Smooth muscle cell of the pulmonary artery (primary cell): ENCODE measurements at places on chromosomes 3 and 15. TPM values are rescaled to one million over a fixed set of nuclear protein-coding genes. Genes with fewer than 3 reads are reported as not detected.

CP gene
- 16.1 and 42.1 TPM in 2 replicates for total RNA-seq

CCDC39 gene
- not detected in 2 replicates for total RNA-seq

STARD9 gene
- 7.3 and 7.8 TPM in 2 replicates for total RNA-seq

VILL gene
- 6.3 and 7.2 TPM in 2 replicates for total RNA-seq

FSIP1 gene
- 0.66 and 1.6 TPM in 2 replicates for total RNA-seq

SPATA12 gene
- total RNA-seq, result 0.10 TPM in 1 of 2 replicates, not detected in the other

TAGLN3 gene
- total RNA-seq, result 0.26 and 3.5 TPM in 2 replicates

BUB1B gene
- total RNA-seq, result 2.9 and 7.0 TPM in 2 replicates

NUP210 gene
- total RNA-seq, result 0.10 and 0.46 TPM in 2 replicates

TEX55 gene
- total RNA-seq, result not detected in 2 replicates

ESYT3 gene
- 0.07 and 0.23 TPM in 2 replicates for total RNA-seq

UACA gene
- 133 and 231 TPM in 2 replicates for total RNA-seq

RBP2 gene
- not detected in 2 replicates for total RNA-seq

SPTBN5 gene
- total RNA-seq, result 0.20 and 0.36 TPM in 2 replicates

SLC22A14 gene
- total RNA-seq, result 0.46 and 0.66 TPM in 2 replicates

EFCC1 gene
- not detected in 2 replicates for total RNA-seq

MANF gene
- 69.6 and 86.7 TPM in 2 replicates for total RNA-seq

PRRT3 gene
- total RNA-seq, result 3.9 and 4.7 TPM in 2 replicates

TMEM207 gene
- not detected in 2 replicates for total RNA-seq

CRYGS gene
- 0.89 and 1.1 TPM in 2 replicates for total RNA-seq

SCG5 gene
- 15.9 and 29.6 TPM in 2 replicates for total RNA-seq

ZNF620 gene
- 0.83 and 2.0 TPM in 2 replicates for total RNA-seq

LRRC31 gene
- total RNA-seq, result not detected in 2 replicates

TMEM212 gene
- not detected in 2 replicates for total RNA-seq

UBE2Q2 gene
- total RNA-seq, result 58.6 and 61.5 TPM in 2 replicates

FRMD5 gene
- 10.0 and 30.2 TPM in 2 replicates for total RNA-seq

SCAMP5 gene
- 1.6 and 2.6 TPM in 2 replicates for total RNA-seq

XCR1 gene
- not detected in 2 replicates for total RNA-seq
